ENCODE measurements at places on chromosomes 5 and 9.

- DNase-seq = no peak
These were observed 14.2 kb upstream of the PHF2 start for GRCh38 chr9:93562157-93562556.

GRCh38 chr5:111472579-111472978 is 39.8 kb downstream of the STARD4 start:
- no peak for DNase-seq

GRCh38 chr9:16484180-16484579 is 386.3 kb downstream of the BNC2 start:
- no peak for DNase-seq

DNA sequence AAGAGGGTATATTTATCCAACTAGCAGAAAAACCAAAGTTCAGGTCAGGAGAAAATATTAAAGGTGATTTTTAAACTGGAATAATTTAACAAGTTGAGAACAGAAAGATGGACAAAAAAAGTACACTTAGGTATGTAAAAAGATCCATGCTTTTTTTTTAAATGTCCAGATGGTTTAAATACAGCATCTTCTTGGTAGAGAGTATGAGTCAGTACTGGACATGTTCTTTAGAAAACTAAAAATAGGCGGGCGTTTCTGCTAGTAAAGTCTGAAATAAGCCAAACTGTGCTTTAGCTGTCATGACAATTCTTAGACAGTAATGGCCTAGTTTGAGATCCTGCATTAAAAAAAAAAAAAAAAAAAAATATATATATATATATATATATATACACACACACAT is 255.9 kb upstream of the ST8SIA4 start:
- no peak for DNase-seq

DNA sequence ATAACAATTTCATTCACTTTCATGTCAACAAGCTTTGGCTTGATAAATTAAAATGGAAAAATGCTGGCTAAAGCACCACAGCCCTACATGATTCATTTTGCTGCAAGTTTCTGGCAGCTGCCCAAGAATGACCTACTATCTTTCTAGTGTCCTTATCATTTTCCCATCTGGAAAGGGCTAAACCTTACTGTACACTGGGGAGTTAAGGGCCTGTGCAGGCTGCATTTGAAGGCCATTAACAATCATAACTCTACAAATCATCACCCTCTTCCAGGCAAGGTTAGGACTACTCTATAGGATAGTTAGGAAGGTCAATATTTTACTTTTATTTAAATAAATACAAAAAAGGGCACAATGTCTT is 579.7 kb upstream of the ZNF608 start:
- DNase-seq = no peak

DNA sequence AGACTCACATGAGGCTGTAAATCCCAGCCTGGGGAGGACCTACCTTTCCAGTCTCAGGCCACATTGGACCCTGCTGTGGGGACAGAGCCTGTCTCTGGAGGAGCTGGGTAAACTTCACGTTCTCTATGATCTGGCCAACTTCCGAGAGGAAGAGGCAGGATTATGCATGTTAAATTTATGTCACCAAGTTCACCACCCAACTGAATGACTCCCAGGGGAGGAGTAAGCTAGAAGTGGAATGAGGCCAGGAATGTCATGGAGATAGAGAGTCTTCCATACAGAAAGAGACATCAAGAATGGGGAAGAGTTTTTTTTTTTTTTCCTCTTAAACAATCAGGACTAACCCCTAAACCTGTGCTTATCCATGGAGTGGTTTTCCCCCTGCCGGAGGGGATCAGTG is 90.3 kb upstream of the PALM2AKAP2 start:
- no peak for DNase-seq

GRCh38 chr5:132684922-132685720 is 11.3 kb downstream of the IL4 start:
- no peak for DNase-seq

DNA sequence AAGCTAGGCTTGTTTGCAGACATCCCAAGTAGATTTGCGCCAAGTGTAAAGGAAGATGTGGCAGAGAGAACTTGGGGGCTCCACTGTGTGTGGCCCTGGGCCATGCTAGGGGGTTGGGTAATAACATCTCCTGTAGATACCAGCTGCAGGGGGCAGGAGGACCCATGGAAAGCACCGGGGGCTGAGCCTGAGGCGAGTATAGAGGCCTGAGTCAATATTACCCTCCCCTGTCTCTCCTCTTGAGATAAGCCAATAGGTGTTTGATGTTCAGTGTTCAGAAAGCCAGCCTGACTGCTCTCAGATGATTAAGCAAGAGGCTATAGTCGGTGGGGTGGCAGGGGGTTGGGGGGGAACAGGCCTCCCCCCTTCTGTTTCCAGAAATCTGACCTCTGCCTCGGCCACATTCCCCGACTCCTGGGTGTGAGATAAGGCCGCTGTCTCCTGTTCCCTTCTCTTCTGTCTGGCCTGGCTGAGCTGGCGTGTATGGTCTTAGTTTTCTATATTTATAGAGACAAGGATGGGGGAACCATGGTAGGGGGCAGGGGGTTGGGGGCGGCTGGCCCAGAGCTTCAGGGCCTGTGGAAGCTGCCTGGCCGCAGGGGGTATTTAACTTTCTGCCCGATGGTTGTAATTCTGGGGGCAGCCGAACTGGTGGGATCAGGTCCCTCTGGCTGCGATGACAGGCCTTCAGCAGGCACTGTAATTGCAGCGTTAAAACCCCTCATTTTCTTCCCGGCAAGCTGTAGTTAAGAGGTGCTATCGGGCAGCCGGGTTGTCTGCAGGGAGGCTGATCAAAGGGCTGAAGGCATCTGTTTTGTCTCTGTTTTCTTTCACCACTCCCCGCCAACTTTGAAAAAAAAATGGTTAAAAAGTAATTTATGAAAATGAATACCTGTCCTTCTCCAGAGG is 292.0 kb downstream of the NSG2 start:
- peak; percentile 40 for DNase-seq

DNA sequence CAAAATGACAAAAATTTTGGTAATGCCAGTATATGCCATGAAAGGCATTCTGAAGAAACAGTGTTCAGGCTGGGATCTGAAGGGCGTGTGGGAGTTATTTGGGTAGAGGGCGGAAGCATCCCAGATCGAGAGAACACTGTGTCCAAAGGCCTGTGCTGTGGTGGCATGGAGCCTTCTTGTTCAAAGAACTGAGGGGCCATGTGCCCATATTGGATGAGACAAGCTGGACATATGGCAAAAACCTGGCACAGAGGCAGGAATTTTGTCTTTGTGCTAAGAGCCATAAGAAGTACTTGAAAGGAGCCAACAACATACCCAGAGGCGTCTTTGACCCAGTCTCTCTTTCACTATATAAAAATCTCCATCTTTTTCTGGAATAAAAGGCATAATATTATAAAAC is 128.0 kb downstream of the SYK start:
- no peak for DNase-seq

DNA sequence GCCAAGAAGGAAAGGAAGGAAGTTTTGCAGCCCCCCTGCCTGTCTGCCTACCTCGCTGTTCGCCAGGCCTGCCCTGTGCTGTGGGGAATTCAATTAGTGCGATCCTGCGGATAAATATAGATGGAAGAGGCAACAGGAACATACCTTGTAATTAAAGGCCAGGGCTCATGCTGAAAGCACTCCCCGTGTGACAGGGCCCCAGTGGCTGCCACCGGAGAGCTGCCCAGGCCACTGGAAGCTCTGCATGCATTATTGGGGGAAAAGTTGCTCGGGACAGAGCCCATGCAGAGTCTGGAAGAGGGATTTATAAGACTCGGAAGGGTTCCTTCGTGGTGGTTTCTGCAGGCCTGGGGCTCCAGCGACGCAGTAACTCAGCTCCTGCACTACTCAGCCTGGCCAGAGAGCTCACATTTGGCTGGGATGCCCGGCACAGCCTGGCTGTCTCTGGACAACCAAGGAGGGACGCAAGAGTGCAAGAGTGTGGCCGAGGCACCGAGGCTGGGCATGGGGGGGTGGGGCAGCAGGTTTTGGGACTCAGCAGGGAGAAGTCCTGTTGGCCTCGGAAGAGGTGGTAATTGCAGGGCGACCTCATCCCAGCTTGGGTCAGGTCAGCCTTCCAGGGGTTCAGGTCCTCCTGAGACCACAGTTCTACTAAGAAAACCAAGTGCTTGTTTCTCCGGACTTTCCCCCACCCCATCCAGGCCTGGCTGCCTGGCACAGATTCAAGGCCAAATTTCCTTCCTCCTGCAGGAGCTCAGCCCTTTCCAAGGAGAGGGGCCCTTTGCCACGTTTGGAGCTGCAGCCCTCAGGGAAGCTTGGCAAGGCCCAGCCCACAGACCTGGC is 68.1 kb upstream of the GGTA1 start:
- peak; percentile 73 for DNase-seq

GRCh38 chr9:136107953-136108647 is 10.6 kb downstream of the TMEM250 start:
- no peak for DNase-seq

- peak; percentile 71 for DNase-seq
These were observed at the start of gene UAP1L1 for GRCh38 chr9:137077010-137077747. TSS of gene UAP1L1 (plus strand) at chr9:137077517. CDS start at chr9:137077533, 16 bp downstream.

GRCh38 chr9:123541411-123541810 is 185.4 kb downstream of the CRB2 start:
- no peak for DNase-seq

DNA sequence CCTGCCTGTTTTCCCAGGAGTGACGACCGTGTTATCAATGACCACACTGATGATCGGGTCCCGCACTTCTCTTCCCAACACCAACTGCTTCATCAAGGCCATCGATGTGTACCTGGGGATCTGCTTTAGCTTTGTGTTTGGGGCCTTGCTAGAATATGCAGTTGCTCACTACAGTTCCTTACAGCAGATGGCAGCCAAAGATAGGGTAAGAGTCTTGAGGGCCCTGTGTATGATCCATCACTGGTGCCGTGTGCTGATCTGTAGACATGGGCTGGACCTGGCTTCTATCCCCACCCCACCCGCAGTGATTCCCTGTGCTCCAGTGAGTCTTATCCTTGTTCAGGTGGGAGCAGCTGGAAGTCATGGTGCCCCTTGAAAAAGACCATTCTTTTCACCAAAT is 26.0 kb downstream of the GABRP start:
- DNase-seq = no peak

DNA sequence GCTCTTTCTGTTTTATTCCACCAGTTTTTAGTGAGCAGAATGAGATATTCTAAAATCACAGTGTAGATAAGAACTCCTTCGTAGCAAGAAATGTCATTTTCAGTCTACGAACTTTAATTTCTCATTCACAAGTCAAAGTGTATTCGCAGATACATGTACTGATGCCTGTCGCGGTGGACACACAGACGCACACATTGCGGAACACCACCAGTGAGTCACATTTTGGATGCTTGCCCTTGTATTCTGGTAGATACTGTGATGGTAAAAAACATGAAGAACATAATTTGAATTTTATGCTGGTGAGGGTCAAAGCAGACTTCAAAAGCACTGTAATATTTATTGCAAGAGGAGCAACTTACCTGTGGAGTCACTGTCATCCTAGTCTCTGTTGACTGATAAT is 4.7 kb upstream of the C9orf57 start:
- no peak for DNase-seq

- no peak for DNase-seq
These were observed 48.3 kb downstream of the IARS1 start for GRCh38 chr9:92245005-92245797.

- no peak for DNase-seq
These were observed 779.9 kb upstream of the CDH6 start for GRCh38 chr5:30413540-30413939.

DNA sequence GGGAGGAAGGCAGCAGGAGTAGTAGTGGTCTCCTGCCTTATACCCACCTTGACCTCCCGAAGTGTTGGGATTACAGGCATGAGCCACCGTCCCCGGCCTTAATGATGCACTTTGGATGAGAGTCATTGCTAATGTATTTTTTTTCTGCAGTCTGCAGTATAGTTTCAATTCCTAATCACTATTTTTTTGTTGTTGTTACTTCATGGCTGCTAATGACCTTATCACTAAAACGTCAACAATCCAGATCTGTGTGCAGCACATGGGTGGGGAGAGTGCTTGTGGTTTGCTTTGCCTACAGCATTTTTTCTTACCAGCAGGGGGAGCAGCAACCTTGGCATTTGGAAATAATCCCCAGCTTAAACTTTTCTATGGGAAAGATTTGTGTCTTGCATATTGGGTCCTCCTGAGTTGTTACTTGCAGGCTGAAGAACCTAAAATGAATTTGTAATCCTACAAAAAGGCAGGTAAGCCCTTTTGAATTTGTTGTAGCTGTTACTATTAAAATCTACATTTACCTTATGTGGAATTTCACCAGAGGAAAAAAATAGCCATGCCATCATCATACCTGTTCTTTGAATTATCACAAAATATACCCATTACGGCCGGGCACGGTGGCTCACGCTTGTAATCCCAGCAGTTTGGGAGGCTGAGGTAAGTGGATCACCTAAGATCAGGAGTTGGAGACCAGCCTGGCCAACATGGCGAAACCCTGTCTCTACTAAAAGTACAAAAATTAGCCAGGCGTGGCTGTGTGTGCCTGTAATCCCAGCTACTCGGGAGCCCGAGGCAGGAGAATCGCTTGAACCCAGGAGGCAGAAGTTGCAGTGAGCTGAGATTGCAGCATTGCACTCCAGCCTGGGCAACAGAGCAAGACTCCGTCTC is 6.3 kb upstream of the MED7 start:
- DNase-seq = peak; percentile 75

- DNase-seq = no peak
These were observed 124.5 kb upstream of the KLF9 start for GRCh38 chr9:70539001-70539400.

All from femur (tissue), 1 donor.